ENCODE measurements at places on chromosomes 11 and 22.

DNA sequence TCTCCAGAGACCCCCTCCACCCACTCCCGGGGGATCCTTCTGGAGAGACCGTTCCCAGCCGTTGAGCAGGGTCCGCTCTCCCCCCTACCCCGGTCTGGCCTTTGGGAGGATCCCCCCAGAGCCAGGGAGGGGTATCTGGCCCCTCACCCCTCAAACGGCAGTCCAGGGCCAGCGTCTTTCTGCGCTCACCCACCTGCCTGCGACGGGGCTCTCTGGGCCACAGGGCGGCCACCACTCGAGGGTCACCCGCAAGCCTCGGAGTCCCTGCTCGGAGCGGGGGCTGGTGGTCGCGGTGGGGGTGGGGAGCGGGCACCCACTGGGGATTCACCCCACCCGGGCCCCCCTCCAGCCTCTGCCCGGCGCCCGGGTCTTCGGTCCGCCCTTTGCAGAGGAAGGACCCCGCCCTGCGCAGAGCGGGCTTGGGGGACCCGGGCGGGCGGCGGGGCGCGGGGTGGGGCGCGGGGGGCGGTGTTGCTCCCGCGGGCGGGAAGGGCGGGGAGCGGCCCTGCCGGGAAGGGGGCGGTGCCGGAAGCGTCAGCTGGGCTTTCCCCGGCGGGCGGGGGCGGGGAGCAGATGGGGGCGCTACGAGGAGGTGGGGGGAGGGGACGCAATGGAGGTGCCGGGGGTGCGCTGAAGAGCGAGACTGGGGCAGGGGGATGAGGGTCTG is 16.6 kb downstream of the CRELD2 start:
- DNase-seq, result no peak

DNA sequence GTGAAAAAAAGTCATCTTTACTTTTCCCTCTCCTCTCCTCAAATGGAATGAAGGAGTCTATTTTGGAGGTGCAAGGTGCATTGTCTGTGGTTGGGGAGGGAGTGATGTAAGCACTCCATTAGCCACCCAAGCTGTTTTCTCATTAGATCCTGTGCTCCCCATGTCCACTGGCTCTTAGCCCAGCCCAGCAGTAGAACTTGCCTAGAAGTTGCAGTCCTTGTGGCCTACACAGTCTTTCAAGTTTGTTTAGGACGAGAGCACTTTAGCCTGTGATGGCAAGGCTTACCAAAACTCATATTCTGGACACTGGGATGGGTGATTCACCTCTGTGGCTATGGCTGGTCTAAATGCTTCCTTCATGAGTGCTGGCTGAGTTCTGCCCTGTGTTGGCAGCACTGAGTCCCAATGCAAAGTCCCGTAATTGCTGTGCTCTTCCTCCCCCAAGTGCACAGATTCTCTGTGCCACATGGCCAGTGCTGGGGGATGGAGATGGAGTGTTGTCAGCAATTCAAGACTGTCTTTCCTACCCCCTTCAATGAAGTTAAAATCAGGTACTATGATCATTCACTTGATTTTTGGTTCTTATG is 15.8 kb downstream of the SLC22A25 start:
- DNase-seq, result no peak

- no peak for DNase-seq
These were observed 705 bp downstream of the PTPRJ start for GRCh38 chr11:47980907-47981621.

GRCh38 chr11:130523609-130524008 is 75.2 kb downstream of the ADAMTS15 start:
- DNase-seq, result no peak

DNA sequence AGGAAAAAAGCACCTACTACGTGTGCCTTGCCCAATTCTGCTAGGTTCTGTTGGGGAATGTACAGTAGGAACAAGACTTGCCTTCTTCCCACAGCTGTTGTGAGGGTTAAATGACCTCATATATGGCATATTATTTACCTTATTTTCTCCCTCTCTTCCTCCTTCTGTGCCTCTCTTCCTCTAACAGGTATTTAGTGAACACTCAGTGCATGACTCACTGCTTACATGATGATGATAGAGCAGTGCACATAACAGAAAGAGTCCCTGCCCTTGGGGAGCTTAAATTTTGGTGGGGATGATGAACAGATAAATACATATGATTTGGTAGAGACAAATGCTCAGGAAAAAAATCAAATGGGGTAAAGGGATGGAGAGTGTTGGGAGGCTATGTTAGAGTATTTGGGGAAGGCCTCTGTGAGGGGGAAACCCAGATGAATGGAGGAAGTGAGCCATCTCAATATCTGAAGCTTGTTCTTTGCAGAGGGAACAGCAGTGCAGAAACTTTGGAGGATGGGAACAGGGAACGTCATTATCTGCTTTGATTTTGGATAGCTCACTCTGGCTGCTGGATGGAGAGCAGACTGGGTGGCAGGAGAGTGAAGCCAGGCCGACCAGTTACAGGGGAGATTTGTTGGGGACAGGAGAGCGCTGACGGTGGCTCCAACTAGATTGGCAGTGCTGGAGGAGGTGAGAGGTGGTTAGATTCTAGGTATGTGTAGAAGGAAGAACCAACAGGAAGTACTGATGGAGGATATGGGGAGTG is 95.5 kb upstream of the TENM4 start:
- DNase-seq, result no peak

GRCh38 chr11:116542406-116542805 is 230.4 kb downstream of the BUD13 start:
- DNase-seq, result no peak

DNA sequence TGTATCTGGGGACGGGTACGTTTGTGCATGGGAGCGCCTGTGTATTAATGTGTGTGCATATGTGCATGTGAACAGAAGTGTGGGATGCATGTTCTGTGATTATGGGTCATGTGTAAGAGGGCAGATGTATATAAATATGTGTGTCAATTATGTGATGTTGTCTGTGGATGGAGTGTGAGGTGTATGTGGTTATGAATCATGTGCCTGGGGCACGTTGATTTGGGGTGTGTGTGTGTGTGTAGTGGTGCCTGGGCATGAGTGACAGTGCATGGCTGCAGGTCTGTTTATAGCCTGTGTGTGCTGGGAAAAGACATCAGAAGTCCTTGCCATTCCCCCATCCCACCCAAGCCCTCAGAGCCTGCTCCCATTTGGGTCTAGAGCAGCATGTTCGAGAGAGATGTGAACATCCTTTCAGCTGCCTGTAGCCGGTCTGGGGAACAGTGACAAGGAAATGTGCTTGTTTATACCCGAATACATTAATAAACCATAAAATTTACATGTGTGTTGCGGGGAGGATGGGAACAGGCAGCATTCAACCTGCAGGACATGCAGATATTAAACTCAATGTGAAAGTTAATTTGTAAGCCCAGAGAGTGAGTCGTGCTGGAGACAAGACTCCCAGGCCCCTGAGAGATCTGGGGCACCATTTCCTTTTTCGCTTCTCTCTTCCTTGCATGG is 129.0 kb downstream of the NECTIN1 start:
- no peak for DNase-seq

GRCh38 chr22:47091246-47091651 is 328.8 kb downstream of the TBC1D22A start:
- DNase-seq, result no peak

GRCh38 chr11:57511741-57512430 is 3.6 kb downstream of the SLC43A1 start:
- DNase-seq, result no peak

GRCh38 chr22:30905696-30906341 is 62.8 kb downstream of the MORC2 start:
- DNase-seq, result no peak

DNA sequence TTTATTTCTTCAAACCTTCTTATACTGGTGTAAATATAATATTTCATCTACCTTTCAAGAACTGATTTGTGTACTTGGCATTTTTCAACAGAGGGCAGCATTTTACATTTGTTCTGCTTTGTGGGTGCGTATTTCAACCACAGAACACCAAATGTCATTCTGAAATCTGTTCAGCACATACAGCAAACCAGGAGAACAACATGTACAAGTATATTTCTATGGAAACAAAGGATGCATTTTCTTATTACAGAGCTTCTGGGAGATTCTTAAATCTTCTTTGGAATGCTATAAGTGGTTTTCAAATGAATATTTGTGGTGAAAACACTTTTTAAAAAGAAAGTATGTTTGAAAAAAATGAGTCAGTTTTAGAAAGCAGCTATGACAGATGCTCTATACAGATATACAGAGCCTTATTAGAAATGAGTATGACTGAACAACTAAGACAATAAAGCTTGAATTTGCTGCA is 946.0 kb downstream of the FAM181B start:
- no peak for DNase-seq

GRCh38 chr11:68727783-68728182 is 23.5 kb downstream of the TESMIN start:
- no peak for DNase-seq

DNA sequence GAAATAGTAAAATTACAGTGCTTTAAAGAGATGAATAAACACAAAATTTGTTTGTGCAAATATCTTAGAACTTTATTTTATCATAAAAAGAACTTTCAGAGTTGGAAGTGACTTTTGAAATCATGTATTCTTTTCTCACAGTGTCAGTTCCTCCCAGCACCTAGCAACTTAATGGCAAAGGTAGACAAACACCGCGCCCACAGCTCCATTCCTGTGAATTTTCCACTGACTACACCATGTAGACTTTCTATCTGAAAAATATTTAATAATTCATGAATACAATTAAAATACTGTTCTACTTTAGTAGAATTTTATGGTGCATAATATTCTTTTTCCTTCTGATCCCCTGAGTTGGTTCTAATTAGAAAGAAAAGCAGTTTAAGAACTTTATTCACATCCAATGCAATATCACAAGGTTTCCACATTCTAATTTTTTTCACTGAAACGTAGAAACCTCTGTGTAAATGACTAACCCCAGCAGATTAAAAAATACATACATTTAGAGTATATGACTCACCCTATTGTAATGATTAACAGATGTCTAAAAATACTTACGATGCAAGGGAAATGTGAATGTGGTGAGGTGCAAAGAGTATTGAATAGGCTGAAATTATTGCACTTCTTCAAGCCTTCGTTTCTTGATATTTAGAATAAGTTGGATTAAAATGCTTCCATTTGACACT is 218.2 kb upstream of the CCDC179 start:
- peak; percentile 14 for DNase-seq

DNA sequence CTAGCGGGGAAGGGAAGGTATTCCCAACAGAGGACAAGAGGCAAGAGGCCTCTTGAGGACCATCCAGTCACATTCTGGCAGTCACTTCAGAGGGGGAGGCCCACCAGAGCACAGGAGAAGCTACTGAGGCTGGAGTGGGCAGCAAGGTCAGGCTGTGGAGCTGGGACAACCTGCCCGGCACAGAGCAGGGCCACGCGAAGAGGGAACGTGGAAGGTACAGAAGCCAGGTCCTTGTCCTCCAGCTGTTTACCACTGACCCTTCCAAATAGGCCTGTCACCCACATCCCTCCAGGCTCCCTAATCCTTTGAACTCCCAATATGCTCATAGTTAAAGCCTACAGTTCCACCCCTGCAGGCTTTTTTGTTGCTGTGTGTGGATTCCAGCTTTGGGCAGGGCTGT is 76.9 kb downstream of the IGLL1 start:
- DNase-seq, result no peak

DNA sequence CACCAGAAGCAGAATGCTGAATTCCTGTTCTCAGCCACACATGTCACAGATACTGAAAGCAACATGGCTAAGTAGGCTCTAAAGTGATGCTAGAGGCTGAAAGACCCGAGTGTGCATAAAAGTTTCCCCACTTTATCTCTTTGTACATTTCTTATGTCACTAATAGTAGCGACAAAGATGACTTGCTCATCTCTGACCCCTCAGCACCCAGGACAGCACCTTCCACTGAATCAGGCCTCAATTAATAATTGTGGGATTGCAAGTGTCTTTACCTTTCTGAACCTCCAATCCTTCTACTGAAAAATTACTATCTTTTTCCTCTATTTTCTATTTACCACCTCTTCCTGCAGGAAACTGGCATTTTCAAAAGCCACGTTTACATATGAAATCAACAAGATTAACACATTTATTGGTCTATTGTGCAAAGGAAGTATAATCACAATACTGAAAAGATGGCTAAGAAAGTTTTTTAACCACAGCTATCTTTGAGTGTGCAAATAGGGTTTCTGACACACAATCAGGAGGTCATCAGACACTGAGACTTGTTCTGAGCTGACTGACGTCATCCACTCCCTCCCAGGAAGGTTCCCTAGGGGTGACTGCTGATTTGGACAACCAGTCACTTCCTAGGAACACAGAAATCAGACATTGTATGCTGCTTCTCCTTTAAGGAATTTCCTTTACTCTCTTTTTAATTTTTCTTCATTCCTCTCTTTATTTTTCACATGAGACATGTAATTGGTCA is 213.9 kb upstream of the ISX start:
- no peak for DNase-seq

- DNase-seq, result no peak
These were observed 8.4 kb downstream of the MSANTD2 start for GRCh38 chr11:124791626-124792341.

Data from HS-27A (cell line).